Fibroblast of lung (primary cell): ENCODE measurements at places on chromosomes 2 and 18. TPM values are rescaled to one million over a fixed set of nuclear protein-coding genes. Genes with fewer than 3 reads are reported as not detected.

CD226 gene
- polyA plus RNA-seq, result 0.15 and 0.42 TPM in 2 replicates

EN1 gene
- 0.03 TPM in 1 of 2 replicates, not detected in the other for polyA plus RNA-seq

- no peak for DNase-seq
Observed at GRCh38 chr2:103520547-103520946, 758.7 kb downstream of the TMEM182 start.

- DNase-seq, result peak; percentile 70
Observed at GRCh38 chr2:119431155-119431975, at the start of gene TMEM37. TMEM37 (plus strand) TSS chr2:119431854; CDS start chr2:119431904, 50 bp downstream.

- peak; percentile 4 for DNase-seq
Observed at GRCh38 chr2:100317634-100318033, 4.7 kb downstream of the LONRF2 start.

DNA sequence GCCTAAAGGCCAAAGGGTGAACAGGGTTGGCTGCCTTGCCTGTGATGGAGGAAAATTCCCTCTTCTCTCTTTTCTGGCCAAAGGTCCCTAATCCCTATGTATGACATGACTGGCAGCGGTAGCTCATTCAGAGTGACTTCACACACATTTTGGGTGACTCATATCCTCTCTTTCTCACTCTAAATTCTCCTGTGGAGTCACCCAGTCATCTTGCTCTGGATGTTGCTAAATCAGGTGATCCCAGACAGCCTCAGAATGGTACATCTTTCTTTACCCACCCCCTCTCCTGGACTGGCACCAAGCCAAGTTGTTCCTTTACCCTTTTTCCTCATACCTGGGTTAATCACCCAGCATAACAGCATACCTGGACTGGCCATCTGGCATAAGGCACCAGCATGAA lies 77.2 kb downstream of the NEURL3 start:
- peak; percentile 73 for DNase-seq
